ENCODE measurements at places on chromosomes 12 and 14. TPM values are rescaled to one million over a fixed set of nuclear protein-coding genes. Genes with fewer than 3 reads are reported as not detected.

SLIRP gene
- polyA plus RNA-seq, result 1,352 TPM

GARIN6 gene
- not detected for polyA plus RNA-seq

KCNC2 gene
- not detected for polyA plus RNA-seq

RAD51AP1 gene
- 0.46 TPM for polyA plus RNA-seq

HOXC6 gene
- polyA plus RNA-seq, result 0.03 TPM

BIN2 gene
- polyA plus RNA-seq, result 1.2 TPM

NRL gene
- 3.3 TPM for polyA plus RNA-seq

CLEC4C gene
- polyA plus RNA-seq, result not detected

XRCC3 gene
- polyA plus RNA-seq, result 4.2 TPM

LMO3 gene
- polyA plus RNA-seq, result 0.17 TPM
